ENCODE measurements at places on chromosomes 7 and 10.
A peak's percentile ranks its signal among the peaks of the same experiment; 100 is the strongest.

GRCh38 chr7:117012284-117012683 lies 59.0 kb downstream of the ST7 start:
- DNase-seq: no peak

GRCh38 chr10:58515291-58515941 lies 2.7 kb downstream of the BICC1 start:
- no peak for DNase-seq

DNA sequence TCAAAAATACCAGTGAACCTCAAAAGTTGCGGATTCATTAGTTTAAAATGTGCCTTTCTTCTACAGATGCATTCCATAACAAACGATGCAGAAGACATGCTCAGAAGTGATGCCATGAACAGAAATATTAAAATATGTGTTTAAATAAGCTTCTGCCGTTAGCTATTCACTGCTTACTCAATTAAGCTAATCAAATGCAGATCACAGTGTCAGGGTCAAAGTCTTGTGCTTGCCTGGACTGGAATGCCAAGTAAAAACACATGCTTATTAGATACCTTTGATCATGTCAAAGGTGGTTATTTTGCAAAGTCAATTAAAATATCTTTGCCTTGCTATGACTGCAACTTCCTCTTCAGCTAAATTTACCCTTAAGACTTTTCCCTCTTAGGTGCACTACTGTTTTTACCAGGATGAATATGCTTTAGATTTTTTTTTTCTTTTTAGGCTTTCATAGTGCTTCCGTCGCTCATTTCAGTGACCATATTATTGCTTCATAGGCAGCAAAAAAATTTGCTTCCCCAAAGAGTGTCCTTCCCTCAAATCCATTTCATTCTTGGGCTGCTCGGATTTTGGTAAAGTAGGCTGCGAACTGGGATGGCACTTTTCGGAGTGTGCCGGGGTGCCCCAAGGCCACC lies 905 bp downstream of the ASB13 start:
- DNase-seq: no peak

DNA sequence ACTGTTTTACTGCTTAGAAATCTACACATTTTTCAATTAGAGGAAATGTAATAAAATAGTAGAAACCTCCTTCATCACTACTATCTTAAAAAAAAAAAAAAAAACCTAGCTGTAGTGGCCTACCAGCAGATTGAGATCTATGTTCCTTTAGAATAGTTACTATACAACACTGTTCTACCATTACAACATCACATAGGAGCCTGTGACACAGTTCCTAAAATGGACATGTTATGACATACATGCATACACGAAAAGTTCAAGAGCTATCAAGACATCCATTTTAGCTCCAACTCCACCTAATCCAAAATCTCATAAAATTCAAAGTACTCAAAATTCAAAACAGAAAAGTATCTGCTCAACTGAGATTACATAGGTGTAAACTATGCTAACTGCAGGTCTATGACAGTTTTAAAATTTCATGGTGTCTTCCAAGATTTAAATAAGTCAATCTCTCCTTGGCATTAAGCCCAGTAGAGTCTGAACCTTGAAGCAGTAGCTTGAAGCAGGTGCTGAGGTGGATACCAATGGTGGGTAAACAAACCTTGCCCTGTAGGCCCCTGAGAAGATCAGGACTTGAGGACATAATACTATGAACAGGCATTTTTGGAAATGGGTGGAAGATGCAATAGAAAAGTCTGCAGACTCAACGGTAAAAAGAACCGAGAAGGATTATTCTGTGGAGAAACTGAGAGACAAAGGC lies 17.0 kb downstream of the CACUL1 start:
- DNase-seq: no peak

- DNase-seq: no peak
Measured at GRCh38 chr7:134276951-134277350, 39.8 kb downstream of the SLC35B4 start.

DNA sequence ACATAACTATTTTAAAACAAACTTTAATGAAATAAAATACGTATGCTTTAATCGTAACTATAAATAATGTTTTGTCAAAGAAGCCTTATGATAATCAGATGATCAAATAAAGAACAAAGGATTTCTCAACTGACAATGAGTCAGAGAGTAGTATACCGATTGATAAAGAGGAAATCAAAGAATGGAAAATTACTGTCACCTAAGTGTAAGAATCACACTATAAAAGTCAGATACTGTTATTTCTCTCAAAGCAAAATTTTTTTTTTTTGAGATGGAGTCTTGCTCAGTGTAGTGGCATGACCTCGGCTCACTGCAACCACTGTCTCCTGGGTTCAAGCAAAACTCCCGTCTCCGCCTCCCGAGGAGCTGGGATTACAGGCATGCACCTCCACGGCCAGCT lies 18.8 kb downstream of the DNAJC2 start:
- no peak for DNase-seq

DNA sequence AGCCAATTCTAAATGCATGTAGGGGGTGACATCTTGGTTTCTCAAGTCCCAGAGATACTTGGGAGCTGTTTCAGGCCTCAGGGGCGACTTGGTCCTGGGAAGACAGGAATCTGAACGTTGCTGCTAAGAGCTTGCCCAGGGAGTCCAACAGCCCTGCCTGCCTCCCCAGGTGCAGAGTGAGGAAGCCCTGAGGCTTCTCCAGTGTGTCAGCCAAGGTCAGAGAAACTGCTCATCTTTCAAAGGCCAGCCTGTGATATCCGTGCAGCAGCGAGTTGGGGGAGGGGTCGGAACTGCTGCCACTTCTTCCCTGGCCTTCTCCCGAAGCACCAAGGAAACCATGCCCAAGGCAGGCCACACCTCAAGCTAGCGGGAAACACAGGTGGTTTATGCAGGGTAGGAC lies 9.7 kb downstream of the GDF2 start:
- no peak for DNase-seq

DNA sequence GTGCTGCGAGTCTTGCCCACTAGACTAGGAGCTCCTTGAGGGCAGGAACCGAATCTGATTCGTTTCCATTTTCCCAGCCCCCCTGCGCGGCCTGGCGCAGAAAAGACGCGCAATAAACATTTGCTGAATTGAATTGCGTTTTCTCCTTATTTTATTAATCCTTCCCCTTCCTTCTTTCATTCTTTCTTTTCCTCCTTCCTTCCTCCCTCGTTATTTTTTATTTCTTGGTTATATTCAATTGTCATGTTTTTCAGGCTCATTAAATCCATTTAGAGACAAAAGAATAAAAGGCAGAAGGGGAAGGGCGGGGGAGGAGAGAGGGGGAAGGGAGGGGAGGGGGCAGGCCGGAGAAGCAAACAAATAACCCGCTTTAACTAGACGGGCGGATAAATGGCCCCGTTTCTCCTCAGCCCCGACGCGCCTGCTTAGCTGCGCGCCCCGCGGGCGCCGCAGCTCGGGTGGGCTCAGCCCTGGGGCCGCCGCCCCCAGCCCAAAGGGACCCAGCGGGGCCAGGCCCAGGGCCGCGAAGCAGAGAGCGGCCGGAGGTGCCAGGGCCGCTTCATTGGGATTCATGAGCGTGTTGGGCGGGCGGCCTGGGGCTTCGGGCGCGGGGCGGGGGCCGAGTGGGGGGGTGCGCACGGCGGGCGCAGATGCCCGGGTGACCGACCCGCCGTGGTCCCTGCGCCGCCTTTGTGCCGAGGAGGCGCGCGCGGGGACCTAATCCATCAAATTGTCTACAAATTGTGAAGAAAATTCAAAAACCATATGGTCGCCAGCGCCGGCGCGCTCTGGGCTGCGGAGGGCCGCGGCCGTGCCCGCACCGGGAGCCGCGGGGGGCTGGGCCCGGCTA lies 5.0 kb downstream of the LBX1 start:
- no peak for DNase-seq

- no peak for DNase-seq
Measured at GRCh38 chr10:121543545-121543944, 54.7 kb downstream of the FGFR2 start.

DNA sequence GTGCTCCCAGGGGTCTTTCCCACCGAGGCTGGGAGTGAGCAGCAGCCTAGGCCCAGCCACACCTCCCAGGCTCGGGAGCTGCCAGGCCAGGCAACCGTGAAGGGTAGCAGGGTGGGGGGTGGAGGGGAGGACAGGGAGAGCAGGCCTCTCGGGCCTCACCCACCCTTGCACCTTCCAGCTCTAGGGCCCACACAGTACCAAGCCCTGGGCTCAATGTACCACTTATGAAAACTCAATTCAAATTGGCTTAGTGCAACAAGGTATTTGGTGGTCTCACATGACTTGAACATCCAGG lies 127.4 kb downstream of the FAM53B start:
- no peak for DNase-seq

- no peak for DNase-seq
Measured at GRCh38 chr10:14102056-14102455, 228.7 kb downstream of the FRMD4A start.

GRCh38 chr7:13179775-13180523 lies 492.5 kb downstream of the ARL4A start:
- DNase-seq: no peak

DNA sequence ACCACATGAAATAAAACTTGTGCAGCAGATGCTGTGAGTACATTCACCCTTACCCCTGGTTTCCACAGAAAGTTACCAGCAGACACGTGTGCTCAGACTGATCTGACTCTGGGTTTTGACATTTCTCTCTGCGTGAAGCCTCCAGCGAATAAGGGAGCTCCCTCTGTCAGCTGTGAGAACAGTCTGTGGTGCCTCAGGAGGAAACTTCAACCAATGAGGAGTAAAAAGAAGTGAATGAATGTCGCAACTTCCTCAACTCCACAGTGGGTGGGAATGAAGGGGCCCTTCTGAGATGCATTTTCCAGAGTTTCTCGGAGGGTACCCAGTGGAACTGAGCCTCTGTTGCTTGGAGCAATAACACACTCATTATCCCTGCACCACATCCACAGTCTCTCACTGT lies 743.4 kb downstream of the TNS3 start:
- DNase-seq: no peak

DNA sequence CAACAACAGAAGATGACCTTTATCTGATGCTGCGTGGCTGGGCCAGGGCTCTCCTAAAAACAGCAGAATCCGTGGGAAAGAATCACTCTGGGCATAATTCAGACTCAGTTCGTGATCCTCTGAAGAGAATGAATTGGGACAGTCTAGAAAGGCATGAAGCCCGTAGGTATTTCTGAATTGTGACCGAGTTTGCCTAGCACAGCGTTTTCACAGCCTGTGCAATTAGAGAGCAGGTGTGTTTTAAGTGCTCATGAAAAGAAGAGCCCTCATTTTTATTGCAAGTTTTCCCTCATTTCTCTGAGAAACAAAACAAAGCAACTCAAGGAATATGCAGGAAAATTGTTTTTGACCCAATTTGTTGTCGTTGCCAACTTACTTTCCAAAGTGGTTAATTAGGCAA lies 366.2 kb downstream of the WDR11 start:
- no peak for DNase-seq

- DNase-seq: no peak
Measured at GRCh38 chr7:66558660-66559465, 69.8 kb upstream of the KCTD7 start.

DNA sequence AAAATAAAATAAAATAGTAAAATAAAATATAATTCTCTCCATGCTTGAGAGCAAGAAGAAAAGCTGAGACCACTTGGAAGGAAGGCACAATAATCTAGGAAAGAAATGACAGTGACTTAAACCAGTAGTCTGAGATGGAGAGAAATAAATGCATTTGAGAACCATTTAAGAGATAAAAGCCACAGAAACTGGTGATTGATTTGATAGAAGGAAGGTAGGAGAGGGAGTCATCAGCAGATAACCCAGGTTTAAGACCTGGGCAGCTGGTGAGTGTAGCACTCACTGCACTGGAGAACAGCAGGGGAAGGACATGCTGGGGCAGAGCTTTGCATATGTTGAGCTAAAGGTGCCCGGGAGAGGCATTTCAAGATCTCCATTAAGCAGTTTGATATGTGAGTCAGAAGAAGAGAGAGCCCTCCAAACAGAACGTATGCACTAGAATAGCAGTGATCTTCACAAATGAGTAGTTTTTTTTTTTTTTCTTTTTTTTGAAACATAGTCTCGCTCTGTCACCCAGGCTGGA lies 268.0 kb downstream of the DYNC1I1 start:
- DNase-seq: no peak

DNA sequence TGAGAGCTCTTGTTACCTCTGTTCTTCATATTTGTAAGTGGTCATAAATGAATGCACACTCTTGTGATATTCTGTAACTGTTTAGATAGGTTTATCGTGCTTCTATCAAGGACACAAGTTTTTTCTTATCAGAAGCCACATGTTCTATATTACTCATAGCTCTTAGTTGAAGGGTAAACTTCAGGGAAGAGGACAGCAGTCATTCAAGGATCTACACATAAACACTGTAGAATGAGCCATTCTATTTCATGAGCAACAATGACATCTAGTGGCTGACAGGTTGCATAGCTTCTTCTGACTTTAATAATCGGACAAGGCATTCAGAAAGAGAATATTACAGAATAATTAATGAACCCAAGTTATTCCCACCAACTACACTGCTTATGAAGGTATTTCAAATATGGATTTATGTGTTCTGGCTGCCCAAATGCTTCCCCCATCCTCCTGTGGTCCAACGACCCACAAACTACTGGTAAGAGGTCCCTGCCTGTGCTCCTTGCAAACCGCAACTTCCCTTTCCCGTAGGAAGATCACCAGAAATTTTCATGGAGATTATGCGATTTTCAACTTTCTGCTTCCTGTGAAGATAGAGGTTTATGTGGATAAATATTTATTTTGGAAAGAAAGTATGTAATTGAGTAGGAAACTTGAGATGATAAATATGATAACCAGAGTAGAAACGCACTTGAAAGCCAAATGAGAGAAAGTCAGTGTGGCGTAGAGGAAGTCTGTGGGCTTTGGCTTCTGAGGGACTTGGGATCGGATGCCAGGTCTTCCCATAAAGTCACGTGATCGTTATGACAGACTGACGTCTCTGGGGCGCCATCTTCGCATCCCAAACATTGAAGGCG lies 16.8 kb upstream of the ABCB5 start:
- DNase-seq: peak; percentile 25

GRCh38 chr7:109284943-109285342 lies 715.3 kb downstream of the DNAJB9 start:
- no peak for DNase-seq

- DNase-seq: no peak
Measured at GRCh38 chr10:92342796-92343195, 51.8 kb downstream of the MARCHF5 start.

- no peak for DNase-seq
Measured at GRCh38 chr10:100184840-100185239, 989 bp downstream of the ERLIN1 start.
